Ovary (tissue), 10 donors: ENCODE measurements at places on chromosomes 1 and 21.

GRCh38 chr1:223878598-223879325, 33.0 kb upstream of the TP53BP2 start:
- no peak for DNase-seq

GRCh38 chr1:204545881-204546280, 29.7 kb downstream of the MDM4 start:
- no peak for DNase-seq

GRCh38 chr1:225963735-225964530, 22.9 kb upstream of the LEFTY2 start:
- no peak for DNase-seq

DNA sequence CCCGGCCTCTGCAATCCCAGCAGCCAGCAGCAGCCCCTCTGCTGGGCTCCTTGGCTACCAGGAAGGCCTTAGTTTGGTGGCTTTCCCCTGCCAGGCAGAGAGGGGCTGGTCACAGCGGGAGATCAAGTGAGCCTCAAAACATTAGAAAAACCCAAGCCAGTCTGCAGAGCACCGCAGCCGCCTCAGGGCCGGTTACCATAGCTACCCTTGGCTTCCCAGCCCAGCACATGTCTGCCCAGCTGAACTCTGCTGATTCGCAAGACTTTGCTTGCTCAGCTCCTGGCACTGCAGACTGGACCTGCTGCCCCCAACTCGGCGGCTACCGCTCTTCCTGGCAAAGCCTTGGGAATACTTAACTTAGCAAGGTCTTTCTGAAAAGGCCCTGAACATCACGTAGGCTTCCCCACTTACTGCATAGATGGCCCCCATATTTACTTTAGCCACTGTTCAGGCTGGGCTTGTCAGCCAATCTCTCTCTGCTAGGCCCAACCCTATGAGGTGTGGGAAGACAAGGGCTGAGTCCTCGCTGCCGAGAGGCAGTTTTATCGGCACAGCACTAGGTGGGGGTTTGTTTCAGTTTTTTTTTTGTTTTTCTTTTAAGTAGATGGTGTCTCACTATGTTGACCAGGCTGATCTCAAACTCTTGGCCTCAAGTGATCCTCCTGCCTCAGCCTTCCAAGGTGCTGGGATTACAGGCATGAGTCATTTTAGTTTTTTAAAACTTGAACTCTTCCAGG, 28.6 kb upstream of the PLEKHG5 start:
- peak; percentile 76 for DNase-seq

DNA sequence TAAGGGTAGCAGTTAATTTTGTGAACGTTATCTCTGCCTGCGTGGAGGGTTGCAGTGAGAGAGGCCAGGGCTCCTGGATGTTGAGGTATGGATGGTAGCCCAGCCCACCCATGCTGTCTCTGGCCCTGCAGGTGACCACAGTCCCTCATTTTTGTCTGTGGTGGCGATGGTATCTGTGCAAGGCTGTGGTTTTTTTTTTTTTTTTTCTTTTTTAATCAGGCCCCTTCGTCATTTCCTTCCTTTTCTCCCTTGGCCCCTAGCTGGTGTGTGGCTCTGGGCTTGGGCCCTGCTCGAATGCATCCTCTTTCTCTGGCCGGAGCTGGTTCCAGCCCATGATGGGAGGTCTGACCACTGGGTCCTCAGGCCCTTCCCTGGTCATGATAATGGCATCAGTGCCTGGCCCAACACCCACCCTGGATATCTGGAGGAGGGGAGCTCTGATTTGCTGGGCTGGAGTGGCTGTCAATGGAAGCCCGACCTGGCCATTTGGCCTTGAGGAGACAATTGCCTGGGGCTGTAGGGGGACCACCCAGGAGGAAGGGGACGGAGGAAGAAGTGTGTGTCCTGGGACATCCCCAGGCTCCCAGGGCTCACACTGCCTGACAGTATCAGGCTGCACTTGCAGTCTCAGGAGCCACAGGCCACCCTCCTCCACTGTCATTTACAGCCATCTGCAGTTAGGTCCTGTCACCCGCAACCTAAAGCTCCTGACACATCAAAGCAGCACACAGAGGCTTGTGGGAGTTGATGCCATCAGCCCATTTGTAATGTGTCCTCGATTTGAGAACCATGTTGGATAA, 8.1 kb upstream of the RNF187 start:
- no peak for DNase-seq

- DNase-seq: no peak
Observed at GRCh38 chr1:99659755-99660210, 13.9 kb downstream of the PALMD start.

- DNase-seq: no peak
Observed at GRCh38 chr1:223011505-223011856, 131.6 kb downstream of the TLR5 start.

DNA sequence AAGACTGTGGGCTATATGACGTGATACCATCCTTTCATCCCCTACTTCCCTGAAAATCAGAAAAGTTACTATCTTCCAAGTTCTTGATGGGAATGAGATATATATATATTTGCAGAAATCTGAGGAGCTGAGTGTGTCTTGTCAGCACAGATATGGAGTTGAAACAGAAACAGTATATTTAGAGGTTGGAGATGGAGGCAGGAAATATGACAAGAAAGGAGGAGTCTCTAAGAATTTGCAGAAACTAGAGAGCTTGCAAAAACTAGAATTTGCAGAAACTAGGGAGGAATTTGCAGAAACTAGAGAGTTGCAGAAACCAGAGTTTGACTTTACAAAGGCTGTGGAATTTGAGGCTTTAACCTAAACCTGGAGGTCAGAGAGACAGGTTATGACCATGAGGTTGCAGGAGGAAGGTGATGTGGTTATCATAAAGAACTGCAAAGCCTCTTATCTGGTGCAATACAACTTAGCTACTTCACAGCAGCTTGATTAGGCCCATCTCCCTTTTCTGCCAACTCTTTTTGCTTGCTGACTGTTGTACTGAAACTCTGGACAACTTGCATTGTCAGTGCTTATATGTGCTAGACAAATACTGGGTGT, 22.3 kb downstream of the XCL2 start:
- DNase-seq: no peak

GRCh38 chr1:10939654-10940450, 72.6 kb upstream of the TARDBP start:
- no peak for DNase-seq

- DNase-seq: no peak
Observed at GRCh38 chr1:208184966-208185654, 59.1 kb downstream of the PLXNA2 start.

DNA sequence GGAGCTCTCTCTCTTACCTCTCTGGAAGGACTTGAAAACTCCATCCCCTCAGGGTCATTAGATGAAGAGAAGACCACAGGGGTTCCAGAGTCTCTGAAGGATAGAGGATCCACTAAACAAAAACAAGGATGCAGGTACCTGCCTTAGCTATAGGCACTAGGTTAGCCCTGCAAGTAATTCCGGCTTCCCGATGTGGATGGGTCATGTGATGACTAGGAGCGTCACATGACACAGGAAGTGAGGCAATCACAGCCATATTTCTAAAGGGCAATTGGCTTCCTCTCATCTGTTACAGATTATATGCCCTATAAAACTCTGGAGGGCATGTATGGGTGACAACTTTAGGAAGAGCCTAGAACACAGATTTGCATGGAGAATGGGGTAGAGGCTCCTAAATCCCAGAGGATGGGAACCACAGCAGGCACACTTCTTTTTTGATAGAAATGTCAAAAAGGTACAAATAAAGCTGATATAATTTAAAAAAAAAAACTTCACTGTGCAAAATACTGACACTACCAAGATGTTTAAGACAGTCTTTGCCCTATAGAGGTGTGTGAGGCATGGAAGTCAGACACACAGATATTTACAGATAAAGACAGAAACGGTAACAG, 14.1 kb downstream of the ENTREP3 start:
- no peak for DNase-seq

DNA sequence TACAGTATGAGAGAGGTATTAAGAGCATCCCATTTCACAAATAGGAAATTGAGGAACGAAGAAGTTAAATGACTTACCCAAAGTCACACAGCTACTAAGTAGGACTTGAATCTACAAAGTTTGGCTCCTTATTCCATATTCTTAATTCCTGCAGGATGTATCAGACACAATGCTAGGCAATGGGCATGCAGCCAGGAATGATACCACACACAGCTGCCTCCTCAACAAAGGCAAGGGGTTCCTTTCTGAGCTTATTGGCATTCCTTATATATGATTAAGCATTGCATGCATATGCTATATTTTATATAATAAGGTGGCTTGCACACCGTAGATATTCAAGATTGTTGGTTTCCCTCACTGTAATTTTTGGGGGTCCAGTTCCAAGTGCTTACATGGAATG, 34.2 kb upstream of the JUN start:
- DNase-seq: no peak

DNA sequence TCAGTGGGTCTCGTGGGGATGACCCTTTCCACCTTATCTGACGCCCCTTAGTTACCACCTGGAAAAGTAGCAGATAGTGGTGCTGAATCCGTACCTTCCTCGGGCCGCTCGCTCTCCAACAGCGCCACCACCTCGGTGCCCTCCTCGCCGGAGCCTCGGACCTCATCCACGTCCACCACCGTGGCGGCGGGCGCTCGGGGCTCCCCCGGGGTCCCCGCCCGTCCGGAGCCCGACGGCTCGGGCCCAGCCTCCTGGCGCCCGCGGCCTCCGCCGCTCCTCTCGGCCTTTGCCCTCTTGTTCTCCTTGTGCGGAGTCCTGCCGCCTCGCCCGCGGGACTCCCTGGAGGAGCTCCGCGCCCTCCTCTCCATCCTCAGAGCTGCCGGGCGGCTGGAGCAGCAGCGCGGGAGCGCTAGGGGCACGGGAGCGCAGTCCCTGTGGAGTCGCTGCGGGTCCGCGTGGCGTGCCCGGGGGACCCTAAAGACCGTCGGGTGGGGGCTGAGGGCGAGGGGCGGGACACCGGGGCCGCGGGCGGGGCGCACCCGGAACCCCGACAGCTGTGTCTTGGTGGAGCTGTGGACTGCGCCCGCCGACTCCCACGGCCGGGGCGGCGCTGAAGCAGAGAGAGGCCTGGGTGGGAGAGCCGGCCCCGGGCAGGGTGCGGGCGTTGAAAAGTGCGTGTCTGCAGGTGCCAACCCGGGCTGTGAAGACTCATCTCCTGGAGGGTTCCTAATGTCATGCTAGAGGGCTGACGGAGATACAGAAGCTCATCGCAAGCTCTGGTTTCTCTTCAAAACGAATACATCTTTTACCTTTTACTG, at the start of gene NPHS2:
Gene NPHS2 (minus strand): TSS at position 452 of the 818 bp plus-strand sequence. CDS start 84 bp downstream, at position 368.
- no peak for DNase-seq

- DNase-seq: no peak
Observed at GRCh38 chr21:44456214-44456914, 1.1 kb downstream of the LRRC3 start.

GRCh38 chr1:147207192-147207591, 17.9 kb downstream of the FMO5 start:
- no peak for DNase-seq

DNA sequence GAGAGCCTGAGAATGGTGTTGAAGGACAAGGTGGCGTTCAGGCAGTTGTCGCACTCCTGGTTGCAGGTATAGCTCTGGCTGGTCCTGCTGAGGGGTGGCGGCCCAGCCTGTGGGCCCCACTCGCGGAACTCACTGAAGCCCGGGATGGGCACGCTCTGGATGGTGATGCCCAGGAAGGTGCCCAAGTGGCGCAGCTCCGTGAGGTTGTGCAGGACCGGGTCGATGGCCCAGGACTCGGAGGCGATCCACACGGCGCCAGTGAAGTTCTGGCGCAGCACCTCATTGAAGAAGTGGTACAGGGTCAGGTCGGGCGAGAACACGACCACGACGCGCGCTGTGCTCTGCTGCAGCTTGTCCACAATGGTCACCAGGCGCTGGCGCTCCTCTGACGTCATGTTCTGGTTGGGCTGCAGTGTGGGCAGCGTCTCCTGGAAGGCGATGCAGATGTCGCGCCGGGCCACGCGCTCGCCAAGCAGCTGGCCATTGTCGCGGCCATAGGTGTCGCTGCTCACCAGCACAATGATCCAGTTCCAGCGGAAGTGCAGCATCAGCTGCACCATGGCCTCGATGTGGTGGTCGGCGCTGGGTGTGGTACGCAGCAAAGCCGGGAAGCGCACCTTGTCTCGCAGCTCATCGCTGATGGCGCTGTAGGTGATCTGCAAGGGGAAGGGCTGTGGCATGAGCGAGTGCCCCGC, 5.0 kb downstream of the TAS1R2 start:
- no peak for DNase-seq

DNA sequence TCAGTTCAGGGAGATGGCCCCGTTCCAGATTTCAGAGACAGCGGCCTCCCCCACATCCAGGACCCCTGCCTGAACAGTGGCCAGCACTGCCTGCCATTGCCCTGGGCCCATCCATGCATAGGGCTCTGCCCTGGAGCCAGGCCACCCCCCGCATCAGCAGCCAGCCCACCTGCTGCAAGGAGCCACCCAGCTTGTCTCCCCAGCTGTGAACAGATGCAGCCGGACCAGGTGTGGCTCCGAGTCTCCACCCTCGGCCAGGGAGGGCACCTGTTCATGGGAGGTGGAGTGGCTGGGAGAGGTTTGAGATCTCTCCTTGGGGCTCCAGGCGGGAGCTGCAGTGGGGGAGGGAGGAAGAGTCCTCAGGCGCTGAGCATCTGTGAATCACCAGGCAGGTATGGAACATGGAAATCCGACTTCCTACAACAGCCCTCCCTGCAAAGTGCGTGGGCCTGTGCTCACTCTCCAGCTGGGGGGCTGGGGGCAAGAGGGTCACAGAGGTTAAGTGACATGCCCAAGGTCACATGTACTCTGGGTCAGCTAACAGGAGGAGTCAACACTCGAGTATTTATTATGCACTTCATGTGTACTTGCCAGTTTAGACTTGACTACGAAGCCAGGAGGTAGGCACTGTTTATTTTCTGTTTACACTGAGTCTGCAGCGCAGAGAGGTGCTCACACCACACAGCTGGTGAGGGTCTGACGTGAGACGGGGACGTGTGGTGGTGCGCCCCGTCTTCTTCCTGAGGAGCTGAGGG, 4.8 kb upstream of the HES5 start:
- no peak for DNase-seq

DNA sequence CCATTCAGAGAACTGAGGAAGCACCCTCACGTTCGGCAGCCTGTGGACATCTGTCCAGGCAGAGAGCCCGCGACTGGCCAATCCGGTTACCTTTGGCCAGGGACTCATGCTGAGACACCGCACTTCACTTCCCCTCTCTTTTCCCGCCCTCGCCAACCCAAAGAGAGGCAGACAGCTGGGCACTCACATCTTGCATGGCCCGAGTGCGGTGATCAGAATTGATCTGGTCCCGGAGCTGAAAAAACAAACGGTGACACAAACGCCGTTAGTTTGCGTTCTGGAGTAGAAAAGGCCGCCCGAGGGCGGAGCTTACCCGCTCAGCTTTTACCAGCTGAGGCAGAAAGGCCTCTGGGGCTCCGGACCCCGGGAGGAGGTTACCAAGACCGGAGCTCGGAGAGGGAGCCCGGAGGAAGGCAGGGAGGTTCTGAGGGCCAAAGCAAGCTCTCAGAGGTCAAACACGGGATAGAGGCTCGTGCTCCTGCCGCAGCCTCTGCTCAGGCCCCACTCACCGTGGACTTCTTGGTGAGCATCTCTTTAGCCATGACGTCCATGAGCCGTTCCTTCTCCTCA, 376 bp downstream of the SF3A3 start:
- DNase-seq: peak; percentile 30

DNA sequence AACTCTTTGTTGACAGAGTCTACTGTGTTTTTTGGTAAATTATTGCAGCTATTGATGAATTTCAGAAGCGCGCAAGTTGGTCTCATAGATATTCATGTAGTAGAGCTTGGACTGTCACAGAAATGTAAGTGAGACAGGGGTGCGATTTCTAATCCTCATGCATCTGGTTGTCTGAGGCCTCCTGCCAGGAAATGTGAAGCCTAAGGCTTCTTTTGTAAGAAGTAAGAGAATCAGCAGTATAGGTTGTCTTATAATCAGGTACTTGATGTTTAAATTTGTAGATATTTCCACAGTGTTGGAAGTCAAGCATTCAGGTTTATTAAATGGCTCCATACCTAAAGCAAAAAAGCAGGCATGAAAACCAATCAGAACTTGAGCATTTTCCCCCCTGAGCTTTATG, 332.9 kb upstream of the FMN2 start:
- no peak for DNase-seq
